ENCODE measurements at places on chromosomes 11 and 22. TPM values are rescaled to one million over a fixed set of nuclear protein-coding genes. Genes with fewer than 3 reads are reported as not detected.

TMEM151A gene
- not detected for total RNA-seq

ART5 gene
- not detected for total RNA-seq

SCT gene
- not detected for total RNA-seq

TEAD1 gene
- 56.5 TPM for total RNA-seq

INS gene
- not detected for total RNA-seq

POU2AF3 gene
- 2.0 TPM for total RNA-seq

MS4A6A gene
- 50.3 TPM for total RNA-seq

RIN1 gene
- total RNA-seq = 5.4 TPM

TRIM22 gene
- 40.7 TPM for total RNA-seq

CST6 gene
- not detected for total RNA-seq

C11orf91 gene
- total RNA-seq = 2.2 TPM

OR51I1 gene
- not detected for total RNA-seq

GLB1L3 gene
- total RNA-seq = not detected

EHF gene
- total RNA-seq = not detected
